AG08395 (cell line): ENCODE measurements at places on chromosomes 5 and 9.

- no peak for DNase-seq
Measured at GRCh38 chr5:140568443-140569063, 3.9 kb downstream of the SLC35A4 start.

DNA sequence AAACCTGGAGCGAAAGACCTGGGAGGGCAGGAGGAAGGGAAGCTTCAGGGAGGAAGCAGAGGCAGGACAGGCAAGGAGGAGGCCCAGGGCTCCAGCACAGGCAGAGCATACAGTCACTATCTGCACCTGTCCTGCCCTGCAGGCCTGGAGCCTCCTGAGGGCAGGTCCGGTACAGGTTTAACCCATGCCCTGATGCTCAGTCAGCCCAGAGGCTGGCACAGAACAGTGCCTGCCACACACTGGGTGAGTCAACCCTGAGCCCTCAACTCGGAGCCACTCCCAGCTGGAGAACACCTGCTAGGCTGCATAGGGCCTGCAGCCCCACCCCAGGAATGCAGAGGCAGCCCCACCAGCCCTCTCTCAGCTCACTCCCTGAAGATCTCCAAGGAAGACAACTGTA is 161.5 kb upstream of the PHYKPL start:
- no peak for DNase-seq

- DNase-seq = no peak
Measured at GRCh38 chr9:86771941-86772634, 175.2 kb downstream of the GAS1 start.

GRCh38 chr5:153439130-153439529 is 51.3 kb upstream of the GRIA1 start:
- DNase-seq = no peak

GRCh38 chr5:82386576-82386975 is 108.4 kb upstream of the RPS23 start:
- DNase-seq = no peak

GRCh38 chr5:123916345-123917121 is 404.6 kb downstream of the CSNK1G3 start:
- peak; percentile 67 for DNase-seq

GRCh38 chr5:173454736-173455598 is 126.8 kb upstream of the STC2 start:
- peak; percentile 95 for DNase-seq

DNA sequence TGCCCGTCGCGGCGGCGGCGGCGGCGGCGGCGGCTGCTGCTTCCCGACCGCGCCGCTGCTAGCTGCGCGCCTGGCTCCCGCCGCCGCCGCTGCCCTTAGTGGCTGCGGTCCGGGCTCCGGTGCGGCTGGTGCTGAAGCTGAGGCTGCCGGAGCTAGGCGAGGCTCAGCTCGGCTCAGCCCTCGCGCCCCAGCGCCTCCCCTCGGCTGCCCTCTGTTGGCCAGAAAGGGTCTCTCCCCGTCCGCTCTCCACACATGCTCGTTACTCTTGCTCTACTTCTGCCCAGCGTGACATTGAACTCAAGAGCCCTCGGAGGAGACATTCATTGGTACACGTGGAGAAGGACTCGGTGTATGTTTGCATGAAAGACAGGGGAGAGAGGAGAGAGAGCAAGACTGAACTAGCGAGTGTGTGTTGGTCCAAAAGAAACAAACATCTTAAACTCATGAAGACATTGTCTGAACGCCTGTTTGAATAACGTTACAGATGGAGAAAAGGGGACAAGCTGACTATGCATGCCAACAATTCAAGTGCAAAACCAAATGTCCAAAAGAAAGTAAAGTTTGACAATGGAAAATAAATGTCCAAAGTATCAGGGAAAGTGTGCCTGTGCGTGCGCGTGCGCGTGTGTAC is at the start of gene HCN1:
Gene HCN1, minus strand, starts transcription at position 175 of the 631 bp plus-strand sequence.
- DNase-seq = peak; percentile 78

- peak; percentile 46 for DNase-seq
Measured at GRCh38 chr5:160463740-160464465, 42.2 kb downstream of the PTTG1 start.

- DNase-seq = no peak
Measured at GRCh38 chr9:90137801-90138200, 504.8 kb downstream of the DIRAS2 start.

DNA sequence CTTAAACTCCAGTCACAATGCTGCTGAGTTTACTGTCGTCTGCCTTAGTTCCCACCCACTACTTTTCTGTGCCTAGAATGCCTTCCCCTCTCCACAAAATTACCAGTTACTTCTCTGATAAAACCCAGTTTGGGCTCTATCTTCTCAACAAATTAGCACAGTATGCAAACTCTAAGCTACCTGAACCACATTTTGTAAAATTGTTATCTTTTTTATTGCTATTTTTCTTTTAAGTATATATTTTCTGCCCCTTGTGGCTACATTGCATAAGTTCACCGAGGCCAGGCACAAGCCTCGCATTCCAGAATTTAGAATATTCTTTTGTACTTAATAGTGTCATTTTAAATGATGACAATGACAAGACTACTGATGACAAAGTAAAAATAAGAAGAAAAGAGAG is 60.0 kb downstream of the POU5F2 start:
- no peak for DNase-seq

GRCh38 chr5:130706696-130707095 is 458.4 kb downstream of the HINT1 start:
- no peak for DNase-seq

GRCh38 chr5:17178373-17178675 is 39.1 kb upstream of the BASP1 start:
- no peak for DNase-seq

- peak; percentile 51 for DNase-seq
Measured at GRCh38 chr9:34446468-34446891, 11.9 kb downstream of the FAM219A start.

DNA sequence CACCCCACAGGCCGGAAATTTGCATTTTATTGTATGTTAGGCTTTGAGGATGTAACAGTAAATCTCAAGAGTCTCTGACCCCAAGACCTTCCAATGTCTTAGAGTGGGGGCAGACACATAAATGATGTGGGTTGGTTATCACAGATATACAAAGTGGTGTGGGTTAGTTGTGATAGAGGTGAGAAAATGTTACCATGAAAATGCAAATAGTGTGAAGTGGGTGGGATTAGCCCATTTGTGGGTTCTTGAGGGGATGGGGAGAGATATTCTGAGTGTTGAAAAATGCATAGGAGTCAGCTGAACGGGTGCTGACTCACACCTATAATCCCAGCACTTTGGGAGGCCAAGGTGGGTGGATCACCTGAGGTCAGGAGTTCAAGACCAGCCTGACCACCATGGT is 7.9 kb upstream of the RNF145 start:
- DNase-seq = no peak
